Upper lobe of left lung (tissue), 6 donors: ENCODE measurements at places on chromosomes 4 and X. TPM values are rescaled to one million over a fixed set of nuclear protein-coding genes. Genes with fewer than 3 reads are reported as not detected.

DNA sequence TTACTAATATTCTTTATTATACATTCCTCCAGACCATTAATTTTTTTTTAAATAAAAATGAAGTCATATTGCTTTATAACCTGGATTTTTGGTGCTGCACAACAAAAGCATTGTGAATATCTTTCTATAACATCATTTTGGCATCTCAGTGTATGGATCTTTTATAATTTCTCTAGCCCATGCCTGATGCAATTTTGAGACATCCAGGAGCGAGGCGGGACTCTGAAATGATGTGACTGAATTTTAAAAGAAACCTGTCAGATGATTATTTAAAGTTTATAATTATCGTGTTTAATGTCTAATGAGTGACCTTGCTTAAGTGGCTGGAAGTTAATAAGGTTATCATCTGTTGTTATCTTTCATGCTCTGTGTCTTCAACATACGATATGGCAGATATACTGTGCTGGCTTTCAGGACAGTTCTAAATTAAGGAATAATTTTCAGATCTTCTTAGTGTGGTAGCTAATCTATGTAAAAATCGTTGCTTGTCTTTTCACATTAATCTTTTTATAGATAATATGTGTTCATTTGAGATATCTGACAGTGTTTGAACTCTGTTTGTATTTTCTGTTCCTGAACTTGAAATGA, 58.8 kb downstream of the KIT start:
- no peaks in the 10 kb centered on the region for H3K4me1 ChIP-seq
- no peaks in the 10 kb centered on the region for H3K36me3 ChIP-seq
- H3K4me3 ChIP-seq, result no peak overlapping the region
- no peak for DNase-seq
- no peaks in the 10 kb centered on the region for H3K27me3 ChIP-seq
- H3K27ac ChIP-seq, result no peak overlapping the region

ADGRA3 gene
- total RNA-seq, result 13.5 TPM

GRCh38 chr4:8910822-8911315, 39.2 kb upstream of the HMX1 start:
- no peaks in the 10 kb centered on the region for H3K27me3 ChIP-seq
- no peak for DNase-seq
- H3K4me1 ChIP-seq, result no peaks in the 10 kb centered on the region
- H3K36me3 ChIP-seq, result no peaks in the 10 kb centered on the region

GRCh38 chrX:72271091-72271788, 5.8 kb downstream of the RPS4X start:
- H3K27me3 ChIP-seq, result no peaks in the 10 kb centered on the region
- DNase-seq, result no peak
- H3K4me3 ChIP-seq, result no peak overlapping the region
- no peak overlapping the region for H3K27ac ChIP-seq
- peaks cover 24% of the 10 kb centered on the region for H3K4me1 ChIP-seq

YTHDC1 gene
- 68.7 TPM for total RNA-seq

RAI2 gene
- total RNA-seq, result 16.8 TPM

BEX2 gene
- total RNA-seq, result 39.1 TPM

- H3K4me3 ChIP-seq, result no peak overlapping the region
- no peak overlapping the region for H3K27ac ChIP-seq
- H3K27me3 ChIP-seq, result no peaks in the 10 kb centered on the region
- peaks cover 8% of the 10 kb centered on the region for H3K4me1 ChIP-seq
- DNase-seq, result no peak
Observed at GRCh38 chr4:38003102-38003501, 42.9 kb downstream of the PTTG2 start.

DNA sequence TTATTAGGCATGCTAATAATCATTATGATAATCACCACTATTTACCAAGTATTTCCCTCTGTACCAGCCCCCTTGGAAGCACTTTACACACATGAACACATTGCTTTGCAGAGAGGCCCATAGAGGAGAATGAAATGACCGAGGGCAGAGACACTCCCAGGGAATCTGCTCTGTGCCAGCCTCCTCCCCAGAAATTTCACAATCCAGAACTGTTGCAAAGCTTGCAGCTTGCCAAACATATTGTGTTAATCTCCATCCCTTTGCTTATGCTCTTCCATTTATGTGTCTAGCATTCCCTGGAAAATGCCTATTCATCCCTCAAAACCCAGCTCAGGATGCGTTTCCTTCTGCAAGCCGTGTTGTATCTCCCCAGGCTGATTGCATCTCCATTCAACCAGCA, 37.8 kb downstream of the CYTL1 start:
- H3K27ac ChIP-seq, result no peak overlapping the region
- DNase-seq, result no peak
- H3K4me1 ChIP-seq, result no peaks in the 10 kb centered on the region
- H3K4me3 ChIP-seq, result no peak overlapping the region

GPC3 gene
- 111 TPM for total RNA-seq

HSFX1 gene
- 1.8 TPM for total RNA-seq

- no peaks in the 10 kb centered on the region for H3K27me3 ChIP-seq
- no peaks in the 10 kb centered on the region for H3K36me3 ChIP-seq
- no peak overlapping the region for H3K4me3 ChIP-seq
- no peak overlapping the region for H3K27ac ChIP-seq
Observed at GRCh38 chr4:140662082-140662869, 93.5 kb upstream of the UCP1 start.

GRCh38 chr4:15689540-15689939, 7.9 kb downstream of the FAM200B start:
- peaks cover 17% of the 10 kb centered on the region for H3K4me1 ChIP-seq
- peak overlapping the region; percentile 80 for H3K27ac ChIP-seq
- H3K4me3 ChIP-seq, result no peak overlapping the region
- H3K36me3 ChIP-seq, result peaks cover 6% of the 10 kb centered on the region

CDKN2AIP gene
- 19.0 TPM for total RNA-seq

GRCh38 chrX:148534291-148534690, 33.9 kb downstream of the AFF2 start:
- H3K4me3 ChIP-seq, result no peak overlapping the region
- no peaks in the 10 kb centered on the region for H3K27me3 ChIP-seq
- no peaks in the 10 kb centered on the region for H3K36me3 ChIP-seq
- no peak overlapping the region for H3K27ac ChIP-seq
- DNase-seq, result no peak

NDUFA1 gene
- total RNA-seq, result 41.8 TPM

GRCh38 chrX:22674932-22675331, 324.8 kb upstream of the DDX53 start:
- DNase-seq, result no peak
- no peaks in the 10 kb centered on the region for H3K4me1 ChIP-seq
- no peaks in the 10 kb centered on the region for H3K36me3 ChIP-seq

DNA sequence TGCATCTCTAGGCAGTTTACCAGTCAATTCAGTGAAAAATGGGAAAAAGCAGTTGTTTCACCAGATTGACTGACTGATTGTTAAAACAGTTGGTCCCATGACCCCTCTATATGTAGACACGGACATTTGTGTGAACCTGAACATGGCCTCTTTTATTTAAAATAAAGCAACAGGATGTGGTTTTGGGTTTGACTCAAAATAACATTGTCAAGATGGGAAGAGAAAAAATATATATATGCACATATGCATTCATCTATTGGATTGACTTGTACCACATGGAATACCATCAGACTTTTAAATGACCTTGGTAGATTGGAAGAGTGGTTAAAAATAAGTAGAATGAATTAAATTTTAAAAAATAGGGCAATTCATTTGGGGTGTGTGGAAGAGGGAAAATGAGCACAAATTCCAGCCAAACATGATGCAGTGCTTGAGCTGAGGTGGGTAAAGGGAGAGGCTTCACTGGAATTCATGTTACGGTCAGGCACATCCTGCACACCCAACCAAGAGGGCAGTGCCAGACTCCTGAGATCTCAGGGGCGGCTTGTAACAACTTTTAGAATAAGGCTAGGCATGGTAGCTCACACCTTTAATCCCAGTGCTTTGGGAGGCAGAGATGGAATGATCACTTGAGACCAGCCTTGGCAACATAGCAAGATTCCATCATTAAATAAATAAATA, 560.7 kb upstream of the TENM3 start:
- H3K4me3 ChIP-seq, result no peak overlapping the region
- no peaks in the 10 kb centered on the region for H3K4me1 ChIP-seq

DNA sequence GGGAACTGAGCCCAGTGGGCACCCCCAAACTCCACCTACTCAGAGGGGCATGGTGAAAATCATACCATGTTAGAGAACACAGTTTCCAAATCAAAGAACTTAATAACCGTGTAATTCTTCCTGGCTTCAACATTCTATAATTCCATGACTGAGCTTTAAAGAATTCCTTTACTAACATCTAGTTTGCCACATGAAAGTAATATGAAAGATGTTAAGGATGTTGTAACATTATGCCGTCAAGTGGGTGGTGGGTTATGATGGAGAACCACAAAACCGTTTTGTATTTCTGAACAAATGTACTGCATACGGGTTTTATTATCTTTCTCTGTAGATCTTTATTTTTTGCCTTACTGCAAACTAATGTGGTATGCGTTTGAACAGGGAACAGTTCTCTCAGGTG, 549.0 kb upstream of the MAGEB2 start:
- no peaks in the 10 kb centered on the region for H3K27me3 ChIP-seq
- no peaks in the 10 kb centered on the region for H3K4me1 ChIP-seq
- no peak overlapping the region for H3K27ac ChIP-seq
- no peak for DNase-seq
- H3K36me3 ChIP-seq, result no peaks in the 10 kb centered on the region

DNA sequence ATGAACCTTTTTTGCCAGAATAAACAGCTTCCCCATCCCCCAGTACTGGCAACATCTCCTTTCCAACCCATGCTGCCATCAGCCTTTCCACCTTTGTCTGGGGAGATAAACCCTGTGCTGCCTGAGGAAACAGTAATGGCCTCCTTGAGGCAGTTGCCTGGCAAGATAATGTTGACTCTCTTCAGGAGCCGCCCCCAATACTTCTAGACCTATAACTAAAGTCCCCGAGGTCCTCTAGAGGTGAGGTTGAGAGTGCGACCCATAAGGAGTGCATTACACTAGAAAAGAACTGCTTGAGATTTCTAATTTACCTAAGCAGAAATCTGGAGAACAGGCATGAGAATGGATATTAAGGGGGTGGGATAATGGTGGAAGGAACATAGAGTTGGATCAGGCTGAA, 963.2 kb upstream of the PCDH7 start:
- H3K27me3 ChIP-seq, result no peaks in the 10 kb centered on the region
- DNase-seq, result no peak
- H3K4me3 ChIP-seq, result no peak overlapping the region
- H3K27ac ChIP-seq, result no peak overlapping the region
- H3K4me1 ChIP-seq, result no peaks in the 10 kb centered on the region
- no peaks in the 10 kb centered on the region for H3K36me3 ChIP-seq

SHROOM4 gene
- total RNA-seq, result 38.2 TPM

GRCh38 chr4:140014284-140014683, 139.7 kb downstream of the MAML3 start:
- H3K27ac ChIP-seq, result no peak overlapping the region
- no peaks in the 10 kb centered on the region for H3K27me3 ChIP-seq
- no peak for DNase-seq
- H3K4me1 ChIP-seq, result peaks cover 18% of the 10 kb centered on the region
- no peaks in the 10 kb centered on the region for H3K36me3 ChIP-seq

- peaks cover 5% of the 10 kb centered on the region for H3K4me1 ChIP-seq
- no peaks in the 10 kb centered on the region for H3K36me3 ChIP-seq
- no peak for DNase-seq
- H3K4me3 ChIP-seq, result no peak overlapping the region
- no peak overlapping the region for H3K27ac ChIP-seq
Observed at GRCh38 chrX:46957297-46957696, 45.1 kb downstream of the JADE3 start.

DNA sequence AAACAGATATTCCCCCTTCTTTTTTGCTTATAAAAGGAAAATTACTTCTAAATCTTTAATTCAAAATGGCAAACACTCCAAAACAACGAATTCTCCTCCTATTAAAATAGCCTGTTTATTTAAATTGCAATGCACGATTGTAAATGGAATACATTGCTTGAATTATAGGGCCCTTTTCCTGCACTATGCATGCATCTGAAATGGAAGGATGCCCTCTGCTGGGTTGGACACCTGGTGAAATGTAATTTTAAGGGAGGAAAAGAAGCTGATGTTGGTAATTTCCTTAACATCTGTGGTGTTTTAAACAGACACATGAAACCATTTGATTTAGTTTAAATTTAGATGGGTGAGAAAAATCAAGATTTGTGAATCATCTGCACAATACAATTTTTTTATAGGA, 72.8 kb downstream of the GRXCR1 start:
- no peaks in the 10 kb centered on the region for H3K27me3 ChIP-seq
- no peaks in the 10 kb centered on the region for H3K36me3 ChIP-seq
- H3K27ac ChIP-seq, result no peak overlapping the region
- no peak overlapping the region for H3K4me3 ChIP-seq
- DNase-seq, result no peak

DNA sequence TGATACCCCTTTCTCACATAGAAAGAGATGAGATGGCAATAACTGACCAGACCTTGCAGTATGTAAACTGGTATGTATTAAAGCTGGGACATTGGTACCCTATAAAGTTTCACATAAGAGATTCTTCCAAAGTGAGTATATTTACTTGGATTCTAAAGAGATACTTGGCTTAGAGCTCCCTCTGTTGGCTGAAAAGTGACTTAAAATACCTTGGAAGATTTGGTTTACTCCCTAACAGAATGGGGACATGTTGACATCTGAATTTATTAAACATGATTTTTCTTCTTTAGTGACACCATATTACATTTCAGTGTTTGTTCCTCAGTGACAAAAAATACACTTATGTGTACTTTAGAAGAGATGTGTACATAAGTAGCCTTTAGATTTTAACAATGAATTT, 47.9 kb upstream of the RGN start:
- no peaks in the 10 kb centered on the region for H3K4me1 ChIP-seq
- no peak overlapping the region for H3K27ac ChIP-seq
- DNase-seq, result no peak
- no peaks in the 10 kb centered on the region for H3K27me3 ChIP-seq

GRCh38 chrX:81577028-81577427, 375.1 kb downstream of the SH3BGRL start:
- no peak overlapping the region for H3K27ac ChIP-seq
- H3K27me3 ChIP-seq, result no peaks in the 10 kb centered on the region
- no peaks in the 10 kb centered on the region for H3K4me1 ChIP-seq
- H3K4me3 ChIP-seq, result no peak overlapping the region

LGI2 gene
- 0.44 TPM for total RNA-seq

DNA sequence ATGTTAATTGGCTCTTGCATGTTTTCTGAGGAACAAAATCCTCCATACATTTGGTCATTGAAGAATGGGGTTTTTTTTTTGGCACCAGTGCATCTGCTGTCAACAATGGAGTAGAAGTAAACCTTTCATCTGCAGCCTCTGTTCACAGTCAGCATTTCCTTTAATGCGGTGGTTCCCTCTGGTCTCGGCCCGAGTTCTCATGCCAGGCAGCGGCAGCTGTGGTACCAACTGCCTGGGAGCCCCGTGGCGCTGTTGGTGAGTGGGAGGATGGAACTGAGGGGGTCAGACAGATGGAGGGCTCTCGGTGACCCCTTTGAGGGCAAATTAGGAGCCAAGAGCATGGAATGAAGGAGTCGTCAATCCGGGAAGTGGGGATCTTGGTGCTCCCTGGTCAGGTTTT, 114.7 kb downstream of the AFF1 start:
- DNase-seq, result peak; percentile 33
- no peaks in the 10 kb centered on the region for H3K27me3 ChIP-seq
- peaks cover 6% of the 10 kb centered on the region for H3K36me3 ChIP-seq
- H3K4me3 ChIP-seq, result no peak overlapping the region
- H3K4me1 ChIP-seq, result peaks cover 53% of the 10 kb centered on the region

- H3K36me3 ChIP-seq, result no peaks in the 10 kb centered on the region
- H3K27me3 ChIP-seq, result no peaks in the 10 kb centered on the region
- peak within 1 kb of the TSS; percentile 58 for H3K4me3 ChIP-seq
- peak; percentile 57 for DNase-seq
- H3K27ac ChIP-seq, result peak within 1 kb of the TSS; percentile 29
Observed at GRCh38 chr4:134201216-134202161, at the start of gene PABPC4L. Gene PABPC4L, minus strand, starts transcription at chr4:134201789. Its CDS starts 770 bp downstream, at chr4:134201019.

ITIH6 gene
- not detected for total RNA-seq
